Liver (tissue), 10 donors: ENCODE measurements at places on chromosomes 7 and 10. TPM values are rescaled to one million over a fixed set of nuclear protein-coding genes. Genes with fewer than 3 reads are reported as not detected.

The MRC1 gene
- total RNA-seq, result 34.6 TPM

The OR2F2 gene
- not detected for total RNA-seq

The FOXI2 gene
- total RNA-seq, result not detected

The UCN3 gene
- total RNA-seq, result 0.23 TPM

The GTF2IRD2 gene
- 10.7 TPM for total RNA-seq

The ARID5B gene
- 6.1 TPM for total RNA-seq

The MARCHF5 gene
- total RNA-seq, result 18.4 TPM

The SERPINE1 gene
- total RNA-seq, result 10.2 TPM

GRCh38 chr7:30721211-30721610 lies 30.7 kb upstream of the INMT start:
- H3K36me3 ChIP-seq, result no peaks in the 10 kb centered on the region
- DNase-seq, result no peak

GRCh38 chr7:74454021-74454924 lies 567 bp downstream of the GTF2IRD1 start:
- DNase-seq, result no peak
- H3K4me1 ChIP-seq, result peaks cover 8% of the 10 kb centered on the region
- no peaks in the 10 kb centered on the region for H3K27me3 ChIP-seq
- H3K27ac ChIP-seq, result no peak overlapping the region

- no peak overlapping the region for H3K4me3 ChIP-seq
- no peaks in the 10 kb centered on the region for H3K36me3 ChIP-seq
- DNase-seq, result no peak
- H3K27ac ChIP-seq, result no peak overlapping the region
- H3K27me3 ChIP-seq, result no peaks in the 10 kb centered on the region
These were observed 676.4 kb upstream of the ANKRD30A start for GRCh38 chr10:36448760-36449691.

DNA sequence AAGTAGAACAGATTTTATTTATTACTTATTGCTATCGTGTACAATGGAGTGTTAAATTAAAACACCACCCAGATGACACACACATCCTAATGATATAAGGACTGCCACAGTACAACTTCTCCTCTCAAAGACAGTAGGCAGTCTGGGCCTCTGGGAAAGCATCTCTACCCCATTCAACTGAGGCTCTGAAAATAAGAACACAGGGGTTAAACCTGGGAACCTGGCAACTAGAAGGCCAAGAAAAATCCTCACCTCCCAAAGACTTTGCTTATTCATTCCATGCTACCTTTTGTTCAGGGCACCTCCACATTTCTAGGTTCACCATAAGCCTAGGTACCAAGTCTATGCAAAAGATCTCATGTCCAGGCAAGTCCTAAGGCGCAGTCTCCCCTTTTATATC lies 125.4 kb upstream of the FEZF1 start:
- H3K4me1 ChIP-seq, result no peaks in the 10 kb centered on the region
- no peaks in the 10 kb centered on the region for H3K27me3 ChIP-seq
- no peak overlapping the region for H3K4me3 ChIP-seq
- no peak overlapping the region for H3K27ac ChIP-seq
- no peak for DNase-seq

DNA sequence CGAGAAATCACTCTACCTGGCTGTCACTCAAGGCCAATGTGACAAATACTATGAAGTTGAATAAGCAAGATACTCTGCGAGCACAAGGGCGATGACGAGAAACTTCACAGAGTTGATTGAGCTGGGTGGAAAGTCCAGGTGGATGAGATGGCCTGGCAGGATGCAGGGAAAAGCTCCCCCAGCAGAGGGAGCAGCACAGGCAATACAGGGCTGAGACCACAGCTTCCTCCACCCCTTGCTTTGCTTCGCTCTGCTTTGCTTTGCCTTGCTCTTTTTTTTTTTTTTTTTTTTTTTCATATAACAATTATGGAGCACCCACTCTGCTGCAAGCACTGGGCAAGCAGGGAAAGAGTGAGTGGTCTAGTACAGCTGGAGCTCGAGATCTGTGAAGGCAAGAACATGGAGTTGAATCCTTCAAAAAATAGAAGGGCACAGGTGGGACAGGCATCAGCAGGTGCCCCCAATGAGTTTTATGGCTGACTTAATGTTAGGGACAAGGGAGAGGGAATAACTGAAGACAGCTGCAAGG lies 88.3 kb downstream of the CABCOCO1 start:
- DNase-seq, result peak; percentile 71
- no peak overlapping the region for H3K4me3 ChIP-seq
- no peaks in the 10 kb centered on the region for H3K4me1 ChIP-seq
- H3K27ac ChIP-seq, result no peak overlapping the region

DNA sequence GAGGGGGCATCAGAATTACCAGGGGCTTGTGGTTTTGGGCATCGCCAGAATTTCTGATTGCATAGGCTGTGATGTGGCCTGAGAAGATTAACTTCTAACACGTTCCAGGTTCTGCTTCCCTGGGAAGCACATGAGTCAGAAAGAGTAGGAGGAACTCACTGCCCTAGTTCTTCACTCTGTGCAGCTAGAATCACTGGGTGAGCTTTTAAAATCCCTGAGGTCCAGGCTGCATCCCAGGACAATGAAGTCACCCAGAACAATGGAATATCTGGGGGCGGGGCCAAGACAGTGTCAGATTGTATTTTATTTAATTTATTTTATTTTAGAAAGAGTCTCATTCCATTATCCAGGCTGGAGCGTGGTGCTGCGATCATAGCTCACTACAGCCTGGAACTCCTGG lies 636.5 kb downstream of the CALN1 start:
- DNase-seq, result no peak
- no peak overlapping the region for H3K4me3 ChIP-seq
- no peak overlapping the region for H3K27ac ChIP-seq
- no peaks in the 10 kb centered on the region for H3K36me3 ChIP-seq
- H3K27me3 ChIP-seq, result peaks cover 6% of the 10 kb centered on the region

DNA sequence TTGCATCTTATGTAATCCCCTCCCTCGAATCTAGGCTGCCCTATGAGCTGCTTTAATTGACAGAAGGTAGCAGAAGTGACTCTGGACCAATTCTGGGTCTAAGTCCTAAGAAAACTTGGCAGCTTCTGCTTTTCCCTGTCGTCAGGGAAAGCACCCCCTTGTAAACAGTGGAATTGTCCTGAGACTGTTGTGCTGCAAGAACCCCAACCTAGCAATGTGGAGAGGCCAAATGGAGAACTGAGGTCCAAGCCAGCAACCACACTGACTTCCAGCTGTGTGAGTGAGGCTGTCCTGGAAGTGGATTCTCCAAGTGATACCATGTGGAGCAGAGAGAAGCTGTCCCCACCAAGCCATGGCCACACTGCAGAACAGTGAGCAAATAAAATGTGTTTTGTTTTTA lies 75.5 kb downstream of the ARHGAP22 start:
- no peak for DNase-seq
- no peaks in the 10 kb centered on the region for H3K27me3 ChIP-seq
- no peak overlapping the region for H3K4me3 ChIP-seq

- no peaks in the 10 kb centered on the region for H3K4me1 ChIP-seq
- H3K4me3 ChIP-seq, result no peak overlapping the region
- DNase-seq, result no peak
- H3K27me3 ChIP-seq, result no peaks in the 10 kb centered on the region
- no peaks in the 10 kb centered on the region for H3K36me3 ChIP-seq
- no peak overlapping the region for H3K27ac ChIP-seq
These were observed 289.8 kb downstream of the CACNA2D1 start for GRCh38 chr7:82153776-82154175.

- H3K4me1 ChIP-seq, result peaks cover 74% of the 10 kb centered on the region
- DNase-seq, result no peak
- H3K27ac ChIP-seq, result peak overlapping the region; percentile 63
- H3K4me3 ChIP-seq, result peak overlapping the region; percentile 38
- H3K36me3 ChIP-seq, result no peaks in the 10 kb centered on the region
These were observed 7.1 kb downstream of the INHBA start for GRCh38 chr7:41695661-41696322.

GRCh38 chr10:124701435-124701834 lies 42.7 kb downstream of the FAM53B start:
- H3K36me3 ChIP-seq, result peaks cover 2% of the 10 kb centered on the region
- DNase-seq, result no peak
- H3K27me3 ChIP-seq, result no peaks in the 10 kb centered on the region

- H3K27me3 ChIP-seq, result no peaks in the 10 kb centered on the region
- H3K4me3 ChIP-seq, result no peak overlapping the region
- H3K27ac ChIP-seq, result peak overlapping the region; percentile 57
- no peaks in the 10 kb centered on the region for H3K4me1 ChIP-seq
- H3K36me3 ChIP-seq, result no peaks in the 10 kb centered on the region
These were observed 272.3 kb downstream of the TRIL start for GRCh38 chr7:28685644-28686417.

DNA sequence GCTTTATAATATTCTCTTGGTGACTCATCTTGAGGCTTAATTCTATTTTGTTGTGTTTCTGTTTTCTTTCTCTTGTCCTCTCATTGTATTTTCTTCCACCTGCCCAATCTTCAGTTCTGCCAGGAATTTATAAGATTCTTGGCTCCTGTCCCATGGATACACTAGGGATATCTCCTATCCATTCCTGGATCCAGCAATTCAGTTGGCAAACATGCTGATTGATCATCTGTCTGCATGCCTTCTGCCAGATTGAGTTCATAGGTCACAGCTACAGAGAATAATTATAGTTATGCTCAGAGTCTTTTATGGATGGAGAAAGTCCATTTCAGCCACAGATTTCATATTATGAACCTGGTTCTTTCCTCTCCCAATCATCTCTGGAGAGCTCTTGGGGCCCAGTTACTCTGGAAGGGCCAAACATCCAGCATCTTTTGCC lies 140.4 kb upstream of the MAGI2 start:
- no peaks in the 10 kb centered on the region for H3K36me3 ChIP-seq
- H3K4me1 ChIP-seq, result no peaks in the 10 kb centered on the region
- H3K27me3 ChIP-seq, result no peaks in the 10 kb centered on the region
- no peak overlapping the region for H3K27ac ChIP-seq
- no peak overlapping the region for H3K4me3 ChIP-seq
- DNase-seq, result no peak

GRCh38 chr10:49335364-49335972 lies 36.5 kb downstream of the C10orf71 start:
- H3K27ac ChIP-seq, result no peak overlapping the region
- no peaks in the 10 kb centered on the region for H3K4me1 ChIP-seq
- H3K36me3 ChIP-seq, result no peaks in the 10 kb centered on the region
- H3K27me3 ChIP-seq, result no peaks in the 10 kb centered on the region
- H3K4me3 ChIP-seq, result no peak overlapping the region

DNA sequence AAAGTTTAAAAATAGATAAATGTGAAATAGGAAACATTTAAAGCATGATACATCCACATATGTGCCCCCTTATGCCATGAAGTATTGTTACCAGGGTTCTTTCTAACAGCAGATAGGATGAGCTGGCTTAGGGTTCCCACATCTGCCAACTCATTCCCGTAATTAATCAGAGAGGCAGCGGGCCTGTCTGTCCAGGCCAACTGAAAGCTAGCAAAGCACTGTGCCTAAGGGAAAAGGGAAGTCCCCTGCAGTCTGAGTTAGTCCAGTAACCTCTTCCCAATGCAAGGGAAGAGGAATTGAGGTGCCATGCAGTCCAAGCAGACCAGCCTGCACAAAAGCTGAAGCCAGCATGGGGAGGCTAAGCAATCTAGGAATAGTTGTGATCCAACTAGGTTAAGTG lies 18.3 kb upstream of the ZC3HAV1L start:
- DNase-seq, result no peak
- H3K36me3 ChIP-seq, result peaks cover 41% of the 10 kb centered on the region
- no peaks in the 10 kb centered on the region for H3K4me1 ChIP-seq
- no peaks in the 10 kb centered on the region for H3K27me3 ChIP-seq

GRCh38 chr10:46240684-46241565 lies 45.9 kb upstream of the ANTXRL start:
- H3K4me1 ChIP-seq, result no peaks in the 10 kb centered on the region
- DNase-seq, result no peak
- H3K4me3 ChIP-seq, result no peak overlapping the region
- no peak overlapping the region for H3K27ac ChIP-seq
- H3K27me3 ChIP-seq, result no peaks in the 10 kb centered on the region

DNA sequence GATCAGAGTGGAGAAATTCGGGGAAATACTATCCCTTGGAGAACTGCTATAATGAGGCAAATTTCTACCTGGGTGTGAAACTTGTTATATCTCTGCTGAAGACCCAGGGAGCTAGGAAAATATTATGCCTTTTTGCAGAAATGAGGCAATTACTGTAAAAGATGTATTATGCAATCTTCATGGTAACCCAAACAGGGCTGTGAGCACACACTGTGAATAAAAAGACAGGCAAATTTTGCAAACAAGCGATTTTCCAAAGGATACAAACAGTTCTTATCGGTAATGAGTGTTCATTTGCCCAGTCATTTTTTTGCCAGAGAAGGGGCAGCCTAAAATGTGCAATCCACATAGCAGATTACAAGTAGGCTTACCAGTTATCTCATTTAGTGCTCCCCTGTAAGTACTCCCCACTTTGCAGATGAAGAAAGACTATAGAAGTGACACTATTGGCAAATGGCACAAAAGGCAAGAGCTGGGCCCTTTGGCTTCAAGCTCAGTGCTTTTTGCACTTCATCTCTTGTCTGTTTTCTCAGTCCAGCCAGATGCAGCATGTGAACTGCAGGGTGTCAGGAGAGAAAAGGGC lies 205.8 kb downstream of the HECW1 start:
- H3K27me3 ChIP-seq, result no peaks in the 10 kb centered on the region
- H3K4me3 ChIP-seq, result no peak overlapping the region
- no peaks in the 10 kb centered on the region for H3K36me3 ChIP-seq

DNA sequence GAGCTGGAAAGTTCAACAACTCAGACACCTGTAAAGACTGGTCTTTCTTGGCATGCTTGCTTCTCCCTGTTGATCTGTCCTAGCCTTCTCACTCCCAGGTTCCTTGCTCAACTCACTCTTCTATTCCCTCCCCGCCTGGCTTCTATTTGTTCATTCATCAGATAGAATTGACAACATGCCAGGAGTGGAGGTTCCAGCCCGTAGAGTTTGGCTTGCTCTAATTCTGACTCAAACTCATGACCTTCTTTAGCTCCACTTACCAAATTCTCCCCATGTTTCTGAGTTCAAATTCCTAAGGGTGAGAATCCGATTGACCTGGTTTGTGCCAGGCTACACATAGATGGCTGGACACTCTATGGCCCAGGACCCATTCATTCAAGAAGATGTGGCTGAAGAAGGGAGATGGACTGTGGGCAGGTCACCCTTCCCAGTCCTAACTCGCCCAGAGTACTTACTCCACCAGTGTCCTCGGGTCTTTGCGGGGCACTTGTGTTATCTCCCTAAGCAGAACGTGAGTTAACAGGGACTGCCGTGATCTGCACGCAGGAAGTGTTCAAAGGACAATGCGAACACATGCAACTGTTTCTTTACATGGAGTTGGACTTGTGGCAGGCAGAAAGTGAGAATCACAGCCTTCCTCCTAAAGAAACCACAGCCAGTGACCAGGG lies 4.0 kb upstream of the TMEM236 start:
- no peaks in the 10 kb centered on the region for H3K36me3 ChIP-seq
- H3K27ac ChIP-seq, result no peak overlapping the region
- H3K4me3 ChIP-seq, result no peak overlapping the region
- H3K4me1 ChIP-seq, result no peaks in the 10 kb centered on the region
- H3K27me3 ChIP-seq, result no peaks in the 10 kb centered on the region

GRCh38 chr7:140635816-140636215 lies 4.8 kb downstream of the DENND2A start:
- no peaks in the 10 kb centered on the region for H3K36me3 ChIP-seq
- DNase-seq, result no peak
- peaks cover 3% of the 10 kb centered on the region for H3K27me3 ChIP-seq
- peak overlapping the region; percentile 19 for H3K27ac ChIP-seq
- H3K4me3 ChIP-seq, result no peak overlapping the region
